PC-9 (cell line): ENCODE measurements at places on chromosomes 2 and 18. TPM values are rescaled to one million over a fixed set of nuclear protein-coding genes. Genes with fewer than 3 reads are reported as not detected.

The DNAH7 gene
- total RNA-seq, result 2.2 and 3.8 TPM in 2 replicates

The PLEKHH2 gene
- 1.6 and 2.3 TPM in 2 replicates for total RNA-seq

The HOXD13 gene
- not detected in 2 replicates for total RNA-seq

The PRSS56 gene
- not detected in 2 replicates for total RNA-seq

The RTKN gene
- total RNA-seq, result 58.9 and 63.4 TPM in 2 replicates

The HOXD1 gene
- not detected in 2 replicates for total RNA-seq

The MREG gene
- 23.0 and 27.5 TPM in 2 replicates for total RNA-seq

The MAL gene
- 146 and 171 TPM in 2 replicates for total RNA-seq

The SP140 gene
- 0.58 and 0.83 TPM in 2 replicates for total RNA-seq

The C2orf76 gene
- total RNA-seq, result 11.5 and 12.7 TPM in 2 replicates

The DOK6 gene
- total RNA-seq, result not detected in 2 replicates

The ALPP gene
- 47.5 and 57.8 TPM in 2 replicates for total RNA-seq

The FZD7 gene
- total RNA-seq, result 26.8 and 30.9 TPM in 2 replicates
